ENCODE measurements at places on chromosomes 4 and X. TPM values are rescaled to one million over a fixed set of nuclear protein-coding genes. Genes with fewer than 3 reads are reported as not detected.

OTUD6A gene
- not detected for total RNA-seq

DNA sequence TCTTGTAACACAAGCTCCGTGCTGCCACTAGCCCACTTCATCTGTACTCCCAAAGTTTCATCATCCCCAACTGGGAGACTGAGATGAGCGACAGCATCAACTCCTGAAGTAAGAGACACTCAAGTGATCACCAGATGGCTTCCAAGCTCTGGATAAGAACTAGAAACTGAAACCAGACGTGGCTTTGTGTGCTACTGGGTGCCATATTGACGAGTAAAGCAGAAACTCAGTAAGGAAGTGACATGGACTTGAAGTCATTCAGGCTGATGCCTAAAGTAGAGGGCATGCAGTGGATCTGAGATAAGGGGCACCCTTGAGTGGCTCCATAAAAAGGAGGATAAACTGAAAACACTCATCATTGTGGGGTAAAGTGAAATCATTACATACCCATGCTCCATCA lies 72.4 kb downstream of the PCYT1B start:
- DNase-seq = no peak
- no peaks in the 10 kb centered on the region for H3K4me1 ChIP-seq
- peaks cover 17% of the 10 kb centered on the region for H3K27me3 ChIP-seq
- H3K36me3 ChIP-seq = no peaks in the 10 kb centered on the region
- no peak overlapping the region for H3K4me3 ChIP-seq

DNA sequence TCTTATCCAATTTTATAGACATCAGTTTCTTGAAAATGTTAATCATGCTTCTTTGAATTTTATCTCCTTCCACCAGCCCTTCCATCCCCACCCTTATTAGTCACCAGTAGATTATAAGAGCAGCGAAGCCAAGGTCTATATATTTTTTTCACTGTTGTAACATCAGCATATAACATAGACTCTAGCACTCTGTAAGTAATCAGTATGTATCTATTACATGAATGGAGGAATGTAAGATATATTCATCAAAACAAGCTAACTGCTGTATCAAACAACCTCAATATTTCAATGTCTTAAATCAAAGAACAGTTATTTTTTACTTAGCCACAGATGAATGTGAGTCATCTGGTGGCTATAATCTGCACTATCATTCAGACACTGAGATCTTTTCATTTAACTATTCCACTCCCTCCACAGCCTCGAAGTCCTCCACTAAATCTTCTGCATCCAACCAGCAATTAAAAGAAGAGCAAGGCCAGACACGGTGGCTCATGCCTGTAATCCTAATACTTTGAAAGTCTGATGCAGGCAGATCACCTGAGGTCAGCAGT lies 178.9 kb downstream of the CENPC start:
- no peak overlapping the region for H3K27ac ChIP-seq
- H3K27me3 ChIP-seq = no peaks in the 10 kb centered on the region
- H3K36me3 ChIP-seq = no peaks in the 10 kb centered on the region
- no peak for DNase-seq

DNA sequence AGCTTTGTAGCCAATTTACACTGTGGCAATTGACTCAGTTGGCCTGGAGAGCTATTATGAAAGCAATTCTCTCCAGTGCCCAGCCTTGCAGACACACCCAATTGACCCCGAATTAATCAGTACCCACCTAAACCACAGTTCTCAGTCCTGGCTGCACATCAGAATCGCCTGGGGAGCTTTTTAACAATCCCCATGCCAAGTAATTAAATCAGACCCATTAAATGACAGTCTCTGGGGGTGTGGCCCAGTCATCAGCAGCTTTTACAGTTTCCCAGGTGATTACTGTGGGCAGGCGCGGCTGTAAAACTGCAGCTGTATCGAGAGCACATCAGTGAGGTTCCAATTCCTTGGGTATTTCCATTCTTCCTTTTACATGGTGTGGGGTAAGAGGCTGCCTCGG lies 460.9 kb upstream of the FAT1 start:
- H3K27ac ChIP-seq = no peak overlapping the region
- DNase-seq = no peak
- H3K27me3 ChIP-seq = no peaks in the 10 kb centered on the region
- H3K36me3 ChIP-seq = no peaks in the 10 kb centered on the region
- no peak overlapping the region for H3K4me3 ChIP-seq
- H3K4me1 ChIP-seq = no peaks in the 10 kb centered on the region

DNA sequence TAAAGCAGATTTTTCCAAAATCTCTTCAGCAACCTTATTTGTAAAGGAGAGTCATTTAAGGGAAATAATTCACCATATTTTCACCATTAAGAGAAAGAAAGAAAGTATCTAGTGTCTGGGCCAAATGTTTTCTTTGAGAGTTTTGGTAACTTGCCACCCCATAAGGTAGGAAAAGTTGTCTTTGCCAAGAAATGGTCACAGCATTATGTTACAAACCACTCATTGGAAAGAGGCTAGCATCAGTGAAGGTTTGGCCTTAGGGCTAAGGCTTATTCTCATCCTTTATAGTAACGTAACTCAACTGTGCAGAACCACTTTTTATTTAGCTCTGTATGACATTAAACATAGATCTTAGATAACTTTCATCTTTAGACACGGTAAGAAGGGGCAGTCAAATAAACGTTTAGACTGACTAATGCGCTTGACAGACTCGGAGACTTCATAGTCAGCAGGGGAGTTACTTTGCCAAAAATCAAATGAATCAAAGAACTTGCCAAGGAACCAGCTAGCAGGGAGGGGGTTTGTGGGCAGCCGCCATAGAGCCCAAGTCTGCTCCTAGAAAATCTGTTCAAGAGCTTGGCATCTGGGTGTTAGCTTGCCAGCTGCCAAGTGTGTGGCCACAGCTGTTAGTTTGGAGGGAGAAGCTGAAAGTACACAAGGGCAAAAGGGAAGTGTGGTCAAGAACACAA lies 182.8 kb upstream of the GRID2 start:
- no peaks in the 10 kb centered on the region for H3K27me3 ChIP-seq
- no peaks in the 10 kb centered on the region for H3K36me3 ChIP-seq
- no peak overlapping the region for H3K4me3 ChIP-seq

PITX2 gene
- 0.33 TPM for total RNA-seq

GRCh38 chr4:7860600-7861163 lies 79.0 kb downstream of the AFAP1 start:
- H3K27ac ChIP-seq = no peak overlapping the region
- H3K36me3 ChIP-seq = no peaks in the 10 kb centered on the region
- H3K4me1 ChIP-seq = no peaks in the 10 kb centered on the region
- no peak overlapping the region for H3K4me3 ChIP-seq

DNAAF6 gene
- total RNA-seq = not detected

Measured in breast epithelium (tissue), 4 donors.